ENCODE measurements at places on chromosomes 5 and 9.

DNA sequence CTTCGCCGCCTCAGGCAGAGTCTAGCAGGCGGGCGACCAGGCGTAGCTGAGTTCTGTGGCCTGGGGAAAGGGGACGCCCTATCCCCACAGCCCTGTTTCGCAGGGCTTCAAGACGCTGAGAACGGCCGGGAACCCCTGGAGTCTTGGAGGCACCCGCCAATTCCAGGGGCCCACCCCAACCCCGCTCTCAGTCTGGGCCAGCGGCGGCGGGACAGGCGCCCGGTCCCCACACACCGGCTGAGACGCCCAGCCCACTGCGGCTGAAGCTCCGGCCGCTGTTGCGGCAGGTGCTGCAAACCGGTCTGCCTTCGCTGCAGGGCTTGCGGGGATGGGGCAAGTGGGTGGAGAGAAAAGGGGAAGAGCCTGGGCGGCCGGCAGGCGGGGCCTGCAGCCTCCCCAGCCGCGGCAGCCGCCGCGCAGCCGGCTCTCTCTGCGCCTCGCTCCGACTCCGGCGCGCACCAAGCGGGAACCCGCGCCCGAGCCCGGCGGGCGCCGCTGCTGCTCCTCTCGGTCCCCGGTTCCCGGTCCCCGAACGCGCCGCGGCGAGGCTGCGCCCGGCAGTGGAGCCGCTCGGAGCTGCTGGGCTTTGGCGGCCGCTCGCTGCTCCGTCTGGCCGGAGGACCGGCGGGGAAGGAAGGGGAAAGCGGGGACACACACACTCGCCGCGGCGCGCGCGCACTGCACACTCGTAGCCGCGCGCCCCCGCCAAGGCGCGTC is at the start of gene PIP5K1B:
Gene PIP5K1B, plus strand, starts transcription at position 427 of the 717 bp plus-strand sequence. CDS start 117,375 bp downstream, outside the sequence.
- ATAC-seq: peak; percentile 79

DNA sequence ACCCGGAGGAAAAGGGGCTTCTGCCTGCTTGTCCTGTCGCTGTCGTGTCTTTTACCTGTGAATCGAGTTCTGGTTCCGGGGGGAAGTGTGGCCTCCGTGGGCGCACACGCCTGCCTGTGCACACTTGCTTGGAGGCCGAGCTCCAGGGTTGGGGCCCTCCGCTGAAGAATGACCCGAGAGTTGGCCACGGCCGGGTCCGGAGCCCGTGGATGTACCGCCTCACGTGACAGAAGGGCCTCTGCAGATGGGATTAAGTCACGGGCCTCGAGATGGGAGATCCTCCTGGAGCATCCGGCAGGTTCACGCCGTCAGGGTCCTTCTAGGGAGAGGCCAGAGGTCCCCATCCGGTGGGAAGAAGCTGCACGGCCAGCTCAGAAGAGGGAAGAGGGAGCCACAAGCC is 81.0 kb downstream of the KCNT1 start:
- no peak for ATAC-seq

DNA sequence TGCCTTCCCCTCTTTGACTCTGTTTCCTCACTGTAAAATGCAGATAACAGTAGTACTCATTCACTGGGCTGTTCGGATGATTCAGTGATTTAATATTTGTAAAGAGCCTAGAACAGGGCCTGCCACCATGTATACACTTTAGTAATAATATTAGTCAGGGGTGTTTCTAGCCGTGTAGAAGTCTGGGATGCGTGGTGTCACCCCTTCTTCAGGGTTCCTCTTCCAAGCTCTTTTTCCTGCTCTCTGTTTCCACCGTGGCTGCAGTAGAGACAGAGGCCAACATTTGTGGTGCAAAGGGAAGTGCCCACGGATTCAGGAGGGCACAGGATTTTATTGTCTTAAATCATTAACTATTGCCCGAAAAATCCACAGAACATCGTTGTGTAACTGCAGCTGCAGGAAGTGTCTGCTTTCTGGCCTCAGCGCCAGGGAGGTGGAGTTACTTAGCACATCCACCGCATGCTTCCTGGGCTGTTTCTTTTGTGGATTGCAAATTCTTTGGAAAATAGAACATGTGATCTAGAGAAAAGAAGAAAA is 61.7 kb downstream of the TRIO start:
- ATAC-seq: no peak

DNA sequence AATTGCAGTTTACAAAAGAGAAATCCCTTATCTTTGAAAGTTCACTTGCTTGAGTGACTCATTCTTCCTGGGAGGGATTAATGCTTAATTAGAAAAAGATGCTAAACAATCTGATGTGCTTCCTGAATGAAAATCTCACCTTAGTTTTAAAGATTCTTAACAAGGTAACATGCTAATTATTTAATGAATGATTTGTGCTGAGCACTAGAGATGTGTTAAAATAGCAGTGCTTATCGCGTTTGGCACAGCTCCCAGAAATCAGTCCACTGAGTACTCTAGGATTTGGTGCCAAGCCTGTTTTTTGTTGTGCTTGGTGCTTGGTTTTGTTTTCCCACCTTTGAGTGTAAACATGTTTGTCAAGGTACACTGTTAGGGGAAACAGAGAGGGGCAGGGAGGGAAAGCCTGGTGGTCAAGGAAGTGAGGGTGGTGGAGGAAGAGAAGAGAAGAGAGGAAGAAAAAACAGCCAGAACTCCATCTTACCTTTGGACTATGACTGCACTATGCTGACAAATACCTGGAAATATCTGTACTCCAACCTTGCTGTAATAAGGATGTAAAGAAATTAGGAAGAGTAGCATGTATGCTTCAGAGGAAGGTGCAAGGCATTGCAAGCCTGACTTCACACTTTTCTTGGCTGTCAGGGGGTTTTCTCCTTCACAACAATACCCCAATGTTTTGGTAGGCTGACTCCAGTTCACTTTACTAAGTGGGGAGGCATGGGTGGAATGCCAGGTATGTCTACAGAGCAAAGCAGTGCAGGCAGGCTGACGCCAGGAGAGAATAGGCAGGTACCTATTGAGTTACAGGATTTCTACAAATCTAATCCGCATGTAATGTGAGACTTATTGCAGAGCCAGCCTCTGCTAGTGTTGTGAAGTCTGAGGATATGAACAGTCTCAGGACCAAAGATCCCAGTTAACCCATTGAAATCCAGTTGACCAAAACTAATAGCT is 157.2 kb upstream of the ISL1 start:
- no peak for ATAC-seq

- ATAC-seq: no peak
Measured at GRCh38 chr5:81907012-81907635, 64.7 kb upstream of the ATG10 start.

DNA sequence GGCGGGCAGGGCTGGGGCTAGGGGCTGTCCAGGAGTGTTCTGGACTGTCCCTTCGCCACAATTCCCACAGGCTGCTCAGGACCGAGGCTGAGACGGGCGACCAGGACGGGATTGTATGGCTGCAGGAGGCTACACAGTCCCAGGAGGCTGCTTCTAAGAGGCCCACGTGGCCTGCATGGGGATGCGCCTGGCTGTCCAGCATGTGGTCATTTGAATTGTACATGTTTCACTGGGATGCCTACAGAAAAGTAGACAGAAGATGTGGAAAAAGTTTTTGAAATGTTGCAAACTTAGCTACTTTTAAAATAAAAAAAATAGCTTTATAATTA is 32.6 kb upstream of the SPTLC1 start:
- ATAC-seq: peak; percentile 2

Data from motor neuron (in vitro differentiated cells).